ENCODE measurements at places on chromosomes 2 and 18.

DNA sequence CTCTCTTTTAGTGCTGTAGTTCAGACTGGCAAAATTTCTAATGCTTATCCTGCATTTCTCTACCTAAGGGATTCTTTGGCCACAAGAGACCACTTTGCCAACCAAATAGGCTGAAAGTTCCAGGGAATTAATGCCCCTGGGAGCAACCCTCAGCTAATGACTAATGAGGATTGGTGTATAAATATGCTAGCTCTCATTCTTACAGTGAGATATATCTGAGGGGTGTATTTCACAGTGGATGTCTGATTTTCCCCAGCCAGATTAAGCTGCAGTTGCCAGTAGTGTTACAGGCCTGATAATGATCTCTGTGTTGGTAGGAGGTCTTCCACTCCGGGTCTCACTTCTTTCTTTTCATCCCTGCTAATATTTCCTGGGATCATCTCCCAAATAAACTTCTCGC lies 90.4 kb downstream of the GULP1 start:
- DNase-seq: no peak

DNA sequence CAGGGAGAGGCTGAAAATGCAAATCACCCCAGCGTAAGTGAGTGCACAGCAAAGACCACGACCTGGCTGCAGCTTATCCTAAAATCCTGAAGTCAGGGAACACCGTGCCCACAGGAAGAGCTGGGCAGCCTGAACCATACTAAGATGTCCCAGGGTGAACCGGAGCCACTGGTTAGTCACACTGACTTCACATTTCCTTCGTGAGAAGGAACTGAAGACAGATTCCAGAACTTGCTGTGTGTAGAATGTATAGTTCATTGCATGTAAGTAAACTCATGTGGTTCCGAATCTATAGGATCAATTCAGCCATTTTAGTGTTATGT lies 84.6 kb upstream of the NDUFV2 start:
- DNase-seq: no peak

DNA sequence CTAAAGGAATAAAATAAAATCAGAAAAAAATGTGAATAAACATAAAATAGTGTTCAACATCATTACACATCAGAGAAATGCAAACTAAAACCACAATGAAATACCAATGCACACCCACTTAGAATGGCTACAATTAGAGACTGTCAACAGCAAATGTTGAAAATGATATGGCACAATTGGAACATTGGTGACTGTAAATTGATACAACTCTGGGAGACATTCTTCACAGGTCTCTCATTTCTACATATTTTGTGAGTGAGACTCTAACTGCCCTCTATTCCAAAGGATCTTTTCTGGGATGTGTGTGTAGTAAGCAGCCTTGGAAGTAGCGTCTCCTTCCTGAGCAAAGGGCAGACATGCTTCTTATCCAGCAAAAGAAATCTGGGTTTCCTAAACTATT lies 323.0 kb downstream of the FBXO15 start:
- no peak for DNase-seq

DNA sequence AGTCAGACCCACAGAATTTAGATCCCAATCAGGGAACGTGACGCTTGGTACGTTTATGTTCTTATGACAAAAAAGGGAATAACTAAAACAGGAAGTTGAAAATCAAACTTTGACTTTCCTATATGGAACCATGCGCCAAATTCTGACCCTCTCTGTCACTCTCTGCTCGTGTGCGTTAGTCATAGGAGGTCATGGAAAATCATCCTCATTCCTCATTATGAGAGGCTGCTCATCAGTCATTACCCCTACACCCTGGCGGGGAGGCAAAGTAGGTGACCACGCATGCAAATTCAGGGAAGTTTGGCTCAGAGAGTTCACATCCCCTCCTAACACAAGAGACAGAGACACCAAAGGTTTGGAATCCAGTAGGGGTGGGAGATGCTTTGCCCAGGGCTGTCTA lies 15.5 kb downstream of the IL1F10 start:
- DNase-seq: no peak

DNA sequence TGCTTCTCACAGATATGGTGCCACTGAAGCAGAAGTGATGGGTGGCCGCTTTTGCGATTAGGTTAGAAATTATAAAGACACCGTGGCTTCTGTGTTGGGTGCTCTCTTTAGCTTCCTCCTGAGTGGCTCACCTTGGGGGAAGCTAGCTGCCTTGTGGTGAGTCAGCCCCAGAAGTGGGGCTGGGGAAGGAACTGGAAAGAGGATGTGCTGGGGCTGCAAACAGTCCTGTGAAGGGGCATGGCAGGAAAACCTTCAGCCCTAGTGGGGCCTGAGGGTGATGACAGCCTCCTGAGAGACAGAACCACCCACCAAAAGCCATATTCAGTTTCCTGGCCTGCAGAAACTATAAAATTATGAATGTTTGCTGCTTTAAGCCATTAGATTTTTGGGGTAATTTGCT lies 8.9 kb upstream of the ASB18 start:
- DNase-seq: no peak

- no peak for DNase-seq
Measured at GRCh38 chr2:199607914-199608313, 150.2 kb upstream of the SATB2 start.
